ENCODE measurements at places on chromosomes 3 and 15.

GRCh38 chr15:38743147-38743546, 178.5 kb upstream of the RASGRP1 start:
- no peak for DNase-seq

- no peak for DNase-seq
These were observed 686.3 kb downstream of the NTRK3 start for GRCh38 chr15:87570206-87570605.

GRCh38 chr3:195352895-195353488, 82.0 kb upstream of the XXYLT1 start:
- DNase-seq: no peak

GRCh38 chr3:127544803-127545201, 45.7 kb downstream of the TPRA1 start:
- DNase-seq: no peak

DNA sequence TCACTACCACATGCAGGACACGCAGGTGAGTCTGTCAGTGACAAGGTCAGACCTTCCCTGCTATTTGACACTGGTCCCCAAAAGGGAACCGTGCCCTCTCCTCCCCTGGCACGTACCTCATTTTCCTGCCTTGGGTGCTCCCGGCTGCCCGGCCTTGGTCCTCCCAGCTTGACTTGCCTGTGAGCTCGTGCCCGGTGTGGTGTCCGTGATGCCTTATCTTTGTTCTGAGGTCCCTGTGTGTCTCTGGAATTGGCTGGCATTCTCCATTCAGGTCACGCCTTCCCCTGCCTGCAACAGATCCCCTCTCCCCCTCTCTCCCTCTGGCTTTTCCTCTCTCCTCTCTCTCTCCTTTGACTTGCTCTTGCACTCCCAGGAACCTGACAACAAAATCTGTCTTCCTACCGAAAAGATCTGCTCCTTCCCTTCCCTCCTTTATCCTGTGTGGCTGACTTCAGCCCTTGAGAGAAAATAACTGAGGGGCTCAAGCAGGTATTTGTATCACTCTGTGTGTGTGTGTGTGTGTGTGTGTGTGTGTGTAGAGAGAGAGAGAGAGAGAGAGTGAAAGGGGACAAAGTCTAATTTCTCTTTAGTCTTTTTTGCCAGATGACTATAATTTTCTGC, at the start of gene MASP1:
Gene MASP1, minus strand, starts transcription at position 226 of the 621 bp plus-strand sequence. Its CDS starts 105 bp downstream, at position 121.
- DNase-seq: peak; percentile 9

DNA sequence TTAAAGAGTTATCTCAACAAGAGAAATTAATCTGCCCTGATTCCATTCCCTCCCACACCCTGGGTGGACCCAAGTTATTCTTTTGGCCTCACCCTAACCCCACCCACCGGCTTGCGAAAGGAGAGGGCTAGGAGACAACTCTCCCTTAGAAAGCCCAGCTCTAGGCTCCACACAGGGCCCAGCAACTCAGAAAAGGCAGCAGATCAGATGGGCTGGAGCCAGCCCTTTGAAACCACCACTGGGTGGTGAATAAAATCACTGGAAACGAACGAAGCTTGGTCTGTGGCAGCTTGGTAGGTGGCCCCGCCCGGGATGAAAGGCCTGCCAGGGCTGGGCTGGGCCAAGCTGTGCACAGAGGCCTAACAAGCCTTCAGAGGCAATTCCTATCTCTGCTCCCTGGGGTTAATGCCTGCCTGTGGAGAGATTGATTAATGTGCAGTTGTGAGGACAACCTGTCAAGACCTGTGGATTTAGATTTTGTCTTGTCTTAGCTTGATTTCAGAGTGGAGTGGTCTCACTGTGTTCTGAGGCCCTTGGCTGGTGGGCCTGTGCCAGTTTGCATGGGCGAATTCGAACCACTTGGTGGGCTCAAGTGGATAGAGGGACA, 38.8 kb downstream of the BHLHE40 start:
- no peak for DNase-seq
